ENCODE measurements at places on chromosomes 2 and 18. TPM values are rescaled to one million over a fixed set of nuclear protein-coding genes. Genes with fewer than 3 reads are reported as not detected.

DNA sequence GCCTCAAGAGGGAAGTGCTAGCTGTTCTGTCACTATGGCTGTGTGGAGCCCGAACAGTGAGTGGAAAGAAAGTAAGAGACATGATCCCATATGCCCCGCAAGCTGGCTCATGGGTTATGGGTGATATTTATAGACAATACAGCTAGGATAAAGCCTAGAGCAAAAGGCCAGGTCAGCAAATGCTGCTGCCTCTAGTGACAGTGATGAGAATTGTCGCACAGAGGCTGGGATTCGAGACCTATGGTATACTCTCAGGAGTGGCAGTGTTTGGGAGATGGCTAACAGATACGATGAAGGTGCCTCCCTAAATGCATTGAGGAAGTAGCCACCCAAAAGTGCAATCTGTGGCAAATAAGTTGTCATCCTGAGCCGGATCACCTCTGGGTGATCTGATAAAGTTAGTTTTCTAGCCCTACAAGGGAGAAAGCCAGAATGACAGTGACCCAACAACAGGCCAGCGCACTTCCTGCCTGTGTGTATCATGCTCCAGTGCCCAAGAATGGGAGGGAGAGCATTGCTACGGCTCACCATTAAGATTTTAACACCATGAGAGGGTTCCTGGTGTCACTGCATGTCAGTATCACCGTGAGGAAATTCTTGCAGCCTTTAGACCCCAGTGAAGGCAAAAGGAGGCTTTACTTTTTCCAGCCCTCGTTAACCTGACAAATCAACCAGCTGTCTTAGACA lies 92.2 kb upstream of the TGFA start:
- H3K27ac ChIP-seq = no peak overlapping the region
- peaks cover 2% of the 10 kb centered on the region for H3K4me1 ChIP-seq
- DNase-seq = no peak

The FIGLA gene
- total RNA-seq = not detected

The LRRFIP1 gene
- 164 TPM for total RNA-seq

DNA sequence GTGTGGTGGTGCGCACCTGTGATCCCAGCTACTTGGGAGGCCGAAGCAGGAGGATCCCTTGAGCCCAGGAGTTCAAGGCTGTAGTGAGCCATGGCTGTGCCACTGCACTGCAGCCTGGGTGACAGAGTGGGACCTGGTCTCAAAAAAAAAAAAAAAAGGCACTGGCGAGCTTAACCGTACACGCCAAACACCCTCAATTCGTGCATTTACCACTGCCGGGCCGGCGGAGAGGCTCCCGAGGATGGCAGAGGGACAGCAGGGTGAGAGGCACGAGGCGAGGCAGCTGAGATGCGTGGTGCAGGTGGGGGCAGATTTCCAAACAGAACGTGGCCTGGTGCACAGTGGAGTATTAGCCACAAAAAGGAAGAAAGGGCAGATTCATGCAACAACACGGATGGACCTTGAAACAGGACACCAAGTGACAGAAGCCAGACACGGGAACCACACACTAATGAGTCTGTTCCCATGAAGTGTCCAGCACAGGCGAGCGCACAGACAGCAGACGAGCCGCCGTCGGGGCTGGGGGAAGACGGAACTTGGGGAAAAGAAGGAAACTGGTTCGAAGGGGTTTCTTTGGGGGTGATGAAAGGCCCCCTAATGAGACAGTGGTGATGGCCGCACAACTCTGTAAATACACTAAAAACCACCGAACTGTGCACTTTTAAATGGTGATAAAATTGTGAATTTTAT lies 27.4 kb downstream of the SLC66A2 start:
- H3K27ac ChIP-seq = no peak overlapping the region
- DNase-seq = peak; percentile 2
- H3K4me1 ChIP-seq = no peaks in the 10 kb centered on the region
- no peak overlapping the region for H3K4me3 ChIP-seq
- H3K27me3 ChIP-seq = no peaks in the 10 kb centered on the region
- H3K36me3 ChIP-seq = peaks cover 22% of the 10 kb centered on the region

DNA sequence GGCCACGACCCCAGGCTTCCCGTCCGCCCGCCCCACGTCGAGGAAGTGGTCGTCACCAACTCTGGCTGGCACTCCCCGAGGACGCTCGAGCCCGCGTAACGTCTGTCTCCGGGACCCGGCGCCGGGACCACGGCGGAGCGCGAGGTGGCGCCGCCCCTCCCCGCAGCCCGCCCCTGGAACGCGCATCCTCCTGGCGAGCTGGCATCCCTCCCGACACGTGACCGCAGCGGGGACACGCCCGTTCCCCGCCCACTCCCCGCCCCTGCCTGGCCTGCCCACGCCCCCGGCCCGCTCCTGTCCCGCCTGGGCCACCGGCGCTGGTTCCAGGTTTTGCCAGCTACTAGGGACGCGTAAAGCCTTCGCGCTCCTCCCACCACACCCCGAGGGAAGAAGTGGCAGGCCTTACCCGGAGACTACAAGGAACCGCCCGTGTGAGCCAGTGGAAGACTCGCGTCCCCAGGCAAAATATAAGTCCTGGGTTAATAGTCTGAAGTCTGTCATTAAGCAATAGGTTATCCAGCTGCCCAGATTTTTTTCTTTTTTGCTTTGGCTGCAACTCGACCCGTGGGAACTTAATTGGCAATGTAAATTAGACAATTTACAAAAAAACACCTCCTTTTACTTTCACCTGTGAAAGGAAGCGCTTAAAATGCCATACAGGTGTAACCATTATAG lies at the start of gene OSBPL1A:
OSBPL1A (minus strand) TSS at position 131 of the 675 bp plus-strand sequence. CDS start 20,291 bp downstream, outside the sequence.
- peaks cover 8% of the 10 kb centered on the region for H3K4me1 ChIP-seq
- no peaks in the 10 kb centered on the region for H3K36me3 ChIP-seq
- peaks cover 37% of the 10 kb centered on the region for H3K27me3 ChIP-seq

- H3K4me3 ChIP-seq = no peak overlapping the region
- H3K27me3 ChIP-seq = no peaks in the 10 kb centered on the region
- H3K36me3 ChIP-seq = no peaks in the 10 kb centered on the region
- no peak overlapping the region for H3K27ac ChIP-seq
- DNase-seq = no peak
Observed at GRCh38 chr2:4499316-4500030, 796.1 kb downstream of the DCDC2C start.

GRCh38 chr2:228509021-228509420 lies 327.5 kb upstream of the SPHKAP start:
- H3K4me3 ChIP-seq = no peak overlapping the region
- H3K36me3 ChIP-seq = no peaks in the 10 kb centered on the region
- H3K4me1 ChIP-seq = no peaks in the 10 kb centered on the region

- no peak overlapping the region for H3K27ac ChIP-seq
- DNase-seq = no peak
- H3K27me3 ChIP-seq = peaks cover 2% of the 10 kb centered on the region
- no peaks in the 10 kb centered on the region for H3K36me3 ChIP-seq
- H3K4me3 ChIP-seq = no peak overlapping the region
Observed at GRCh38 chr18:10432781-10433180, 21.7 kb upstream of the APCDD1 start.

The WNT6 gene
- total RNA-seq = not detected

DNA sequence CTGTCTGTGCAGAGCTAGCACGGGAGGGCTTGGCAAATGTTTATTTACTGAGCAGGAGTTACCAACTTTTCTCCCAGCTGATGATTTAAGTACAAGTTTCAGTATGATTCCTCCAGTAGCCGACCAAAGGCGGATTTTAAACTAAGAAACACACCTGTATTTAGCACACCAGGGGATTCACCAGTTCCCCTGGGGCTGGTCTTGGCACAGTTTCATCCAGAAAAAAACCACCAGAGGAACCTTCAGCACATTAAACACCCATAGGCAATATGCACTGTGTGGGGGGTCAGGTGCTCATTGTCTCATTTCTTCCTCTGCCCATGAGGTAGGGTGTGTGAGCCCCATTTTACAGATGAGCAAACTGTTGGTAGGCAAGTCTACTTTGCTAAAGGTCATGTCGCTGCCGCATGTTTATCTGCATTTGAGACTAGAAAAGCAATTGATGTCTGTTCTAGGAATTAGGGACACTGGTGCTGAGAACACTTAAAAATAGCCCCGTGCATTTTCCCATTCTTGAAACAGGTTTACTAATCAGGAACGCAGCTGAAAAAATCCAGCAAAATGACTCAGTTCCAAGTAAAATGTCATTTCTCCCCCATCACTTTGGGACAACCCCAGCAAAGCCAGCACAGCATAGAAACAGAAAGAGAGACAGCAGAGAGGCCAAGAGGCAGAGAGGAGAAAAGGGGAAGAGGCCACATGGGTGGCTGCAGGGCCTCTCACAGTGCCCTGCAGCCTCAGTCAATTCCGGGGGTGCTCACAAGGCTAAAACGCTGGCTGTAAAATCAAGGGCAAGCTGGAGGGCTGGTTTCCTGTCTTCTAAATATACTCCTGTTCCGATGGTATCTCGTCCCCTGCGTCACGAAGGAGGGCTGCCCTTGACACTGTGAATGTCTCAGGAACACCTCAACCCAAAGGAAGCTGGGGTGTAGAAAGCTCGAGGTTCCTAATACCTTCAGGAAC lies 166.8 kb upstream of the ID2 start:
- peak overlapping the region; percentile 69 for H3K4me3 ChIP-seq
- peaks cover 19% of the 10 kb centered on the region for H3K36me3 ChIP-seq
- DNase-seq = peak; percentile 64
- peaks cover 69% of the 10 kb centered on the region for H3K4me1 ChIP-seq
- H3K27me3 ChIP-seq = no peaks in the 10 kb centered on the region
- H3K27ac ChIP-seq = peak overlapping the region; percentile 87

- H3K27ac ChIP-seq = no peak overlapping the region
- no peaks in the 10 kb centered on the region for H3K4me1 ChIP-seq
- DNase-seq = no peak
- no peaks in the 10 kb centered on the region for H3K36me3 ChIP-seq
- no peak overlapping the region for H3K4me3 ChIP-seq
- H3K27me3 ChIP-seq = no peaks in the 10 kb centered on the region
Observed at GRCh38 chr18:45412577-45412976, 202.7 kb upstream of the SLC14A2 start.

The CD207 gene
- total RNA-seq = not detected

GRCh38 chr2:23009545-23010149 lies 375.3 kb upstream of the KLHL29 start:
- no peak overlapping the region for H3K27ac ChIP-seq
- H3K4me1 ChIP-seq = no peaks in the 10 kb centered on the region
- no peak for DNase-seq
- no peaks in the 10 kb centered on the region for H3K27me3 ChIP-seq
- H3K4me3 ChIP-seq = no peak overlapping the region

The EHD3 gene
- 1.6 TPM for total RNA-seq

DNA sequence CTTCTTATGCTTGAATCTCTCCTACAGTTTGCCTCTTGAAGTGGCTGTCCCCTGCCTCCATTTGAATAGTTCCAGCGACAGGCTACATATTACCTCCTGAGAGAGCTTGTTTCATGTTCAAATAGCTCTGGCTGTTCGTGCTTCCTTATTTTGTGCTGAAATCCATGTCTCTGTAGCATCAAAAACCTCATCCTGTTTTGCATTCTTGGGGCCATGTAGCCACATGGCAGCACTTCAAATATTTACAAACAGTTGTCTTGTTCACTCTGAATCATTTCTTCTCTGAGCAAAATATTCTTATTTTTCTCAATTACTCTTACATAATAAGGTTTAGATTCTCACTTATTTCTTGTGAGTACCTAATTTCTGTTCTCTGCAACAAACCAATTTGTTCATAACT lies 1243.1 kb upstream of the NXPH2 start:
- H3K27me3 ChIP-seq = no peaks in the 10 kb centered on the region
- no peak overlapping the region for H3K27ac ChIP-seq
- no peak overlapping the region for H3K4me3 ChIP-seq
- no peaks in the 10 kb centered on the region for H3K36me3 ChIP-seq
- no peaks in the 10 kb centered on the region for H3K4me1 ChIP-seq
- no peak for DNase-seq

GRCh38 chr18:35026407-35027061 lies 14.7 kb upstream of the MAPRE2 start:
- DNase-seq = no peak
- peaks cover 8% of the 10 kb centered on the region for H3K36me3 ChIP-seq
- no peak overlapping the region for H3K27ac ChIP-seq
- no peaks in the 10 kb centered on the region for H3K27me3 ChIP-seq
- no peak overlapping the region for H3K4me3 ChIP-seq

DNA sequence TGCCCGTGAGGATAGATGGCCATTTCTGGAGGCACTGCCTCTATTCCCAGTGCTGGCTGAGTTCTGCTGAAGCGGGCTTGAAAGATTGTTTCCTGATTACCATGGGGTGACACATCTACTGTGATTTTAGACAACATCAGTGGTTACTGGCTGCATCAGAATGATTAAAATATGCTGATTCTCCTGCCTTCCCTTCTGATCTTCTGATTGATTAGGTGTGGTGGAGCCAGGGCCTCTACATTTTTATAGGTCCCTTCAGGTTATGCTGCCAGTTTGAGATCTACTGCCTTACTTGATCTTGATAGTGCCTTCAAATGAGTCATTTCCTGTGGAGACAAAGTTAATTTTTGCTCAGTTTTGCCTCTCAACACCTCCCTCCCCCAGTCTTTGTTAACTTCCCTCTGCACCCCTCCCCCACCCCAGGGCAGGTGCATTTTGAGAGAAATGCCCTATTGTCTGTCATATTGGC lies 31.6 kb upstream of the SNORC start:
- H3K4me3 ChIP-seq = peak overlapping the region; percentile 56
- peak; percentile 53 for DNase-seq
- peaks cover 38% of the 10 kb centered on the region for H3K36me3 ChIP-seq
- peaks cover 27% of the 10 kb centered on the region for H3K4me1 ChIP-seq

- H3K27ac ChIP-seq = peak overlapping the region; percentile 99
- no peaks in the 10 kb centered on the region for H3K27me3 ChIP-seq
- no peak for DNase-seq
- peak overlapping the region; percentile 89 for H3K4me3 ChIP-seq
- peaks cover 18% of the 10 kb centered on the region for H3K36me3 ChIP-seq
Observed at GRCh38 chr2:201118961-201119854, 3.2 kb downstream of the CFLAR start.

DNA sequence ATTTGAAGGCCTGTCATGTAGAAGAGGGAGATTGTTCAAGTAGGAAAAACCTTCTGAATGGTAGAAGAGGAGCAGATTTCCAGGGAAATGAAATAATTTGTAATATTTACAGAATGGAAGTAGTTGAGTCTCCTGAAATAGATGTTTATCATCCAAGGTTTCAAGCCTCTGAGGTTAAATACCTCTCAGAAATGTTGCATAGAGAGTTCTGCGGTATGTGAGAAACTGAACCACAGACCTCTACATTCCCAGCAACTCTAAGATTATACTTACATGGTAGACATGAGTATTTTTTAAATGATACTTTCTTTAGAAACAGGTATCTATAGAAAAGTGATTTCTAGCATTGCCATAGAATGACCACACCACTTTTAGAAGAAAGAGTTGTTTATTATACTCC lies 379.8 kb upstream of the FANCL start:
- no peaks in the 10 kb centered on the region for H3K4me1 ChIP-seq
- H3K4me3 ChIP-seq = no peak overlapping the region
- DNase-seq = no peak
- peaks cover 3% of the 10 kb centered on the region for H3K27me3 ChIP-seq

The ITGA6 gene
- 26.8 TPM for total RNA-seq

GRCh38 chr2:56985609-56986008 lies 801.8 kb downstream of the CCDC85A start:
- H3K36me3 ChIP-seq = no peaks in the 10 kb centered on the region
- H3K27ac ChIP-seq = no peak overlapping the region
- H3K4me3 ChIP-seq = no peak overlapping the region
- H3K27me3 ChIP-seq = no peaks in the 10 kb centered on the region
- H3K4me1 ChIP-seq = no peaks in the 10 kb centered on the region

- H3K4me1 ChIP-seq = no peaks in the 10 kb centered on the region
- no peak overlapping the region for H3K27ac ChIP-seq
- no peak for DNase-seq
- H3K4me3 ChIP-seq = no peak overlapping the region
- no peaks in the 10 kb centered on the region for H3K36me3 ChIP-seq
- peaks cover 4% of the 10 kb centered on the region for H3K27me3 ChIP-seq
Observed at GRCh38 chr2:29787473-29788465, 133.6 kb downstream of the ALK start.

Data from activated naive CD8-positive, alpha-beta T cell treated with anti-CD3 and anti-CD28 coated beads, Interleukin-2, amount 10 ng/mL, durations not matched to agents 7 days and 5 days (primary cell).